Amygdala (tissue), 56 donors: ENCODE measurements at places on chromosomes 13 and 19.

DNA sequence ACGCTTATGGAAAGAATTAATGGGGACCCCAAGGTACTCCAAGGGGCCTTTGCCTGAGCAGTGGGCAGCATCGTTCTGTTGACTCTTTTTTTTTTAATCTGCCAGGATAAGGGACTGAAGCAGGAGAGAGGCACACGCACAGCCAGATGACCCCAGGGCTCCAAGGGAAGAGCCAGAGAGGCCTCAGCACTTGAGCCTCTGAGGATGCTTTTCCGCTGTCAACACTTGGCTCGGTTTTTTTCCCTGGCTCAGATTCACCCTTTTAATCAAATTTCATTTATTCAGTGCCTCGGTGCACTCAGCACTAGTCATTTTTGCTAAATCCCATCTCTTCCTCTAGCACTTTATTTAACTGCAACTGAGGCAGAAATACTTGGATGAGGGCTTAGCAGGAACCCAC is 226.3 kb downstream of the FGF9 start:
- DNase-seq = no peak

DNA sequence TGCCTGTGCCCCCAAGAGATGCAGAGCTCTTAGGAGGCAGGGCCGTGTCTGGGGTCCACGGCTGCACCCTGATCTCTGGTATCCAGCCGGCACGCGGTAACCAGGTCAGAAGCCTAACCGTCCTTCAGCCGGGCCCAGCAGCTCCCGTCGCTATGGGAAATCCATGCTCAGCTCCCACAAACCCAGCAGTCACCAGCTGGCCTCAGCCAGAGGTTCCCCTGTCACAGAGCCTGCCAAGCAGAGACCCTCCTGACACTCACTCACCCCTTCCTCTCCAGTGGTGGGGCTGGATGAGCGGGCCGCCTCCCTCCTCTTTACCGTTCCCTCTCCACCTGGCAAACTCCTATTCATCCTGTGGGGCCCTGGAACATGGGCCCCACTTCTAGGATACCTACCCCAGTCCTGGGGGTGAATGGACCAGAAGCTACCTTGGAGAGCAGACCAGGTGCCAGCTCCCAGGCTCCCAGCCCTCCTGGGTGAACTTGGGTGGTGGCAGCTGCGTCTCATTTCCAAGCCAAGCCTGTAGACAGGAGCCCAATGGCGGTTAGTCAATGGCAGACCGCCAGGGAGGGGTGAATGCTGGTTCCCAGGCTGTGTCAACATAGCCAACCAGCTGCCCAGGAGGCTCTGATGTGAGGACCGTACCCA is 21.4 kb upstream of the TCF3 start:
- DNase-seq = no peak

DNA sequence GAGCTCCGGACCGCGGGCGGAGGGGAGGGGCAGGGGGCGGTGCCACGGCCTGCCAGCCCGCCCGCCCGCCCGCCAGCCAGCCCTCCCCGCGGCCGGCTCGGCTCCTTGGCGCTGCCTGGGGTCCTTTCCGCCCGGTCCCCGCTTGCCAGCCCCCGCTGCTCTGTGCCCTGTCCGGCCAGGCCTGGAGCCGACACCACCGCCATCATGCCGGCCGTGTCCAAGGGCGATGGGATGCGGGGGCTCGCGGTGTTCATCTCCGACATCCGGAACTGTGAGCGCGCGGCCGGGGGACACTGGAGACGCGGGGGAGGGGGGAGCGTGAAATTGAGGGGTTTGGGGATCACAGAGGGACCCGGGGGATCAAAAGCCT is at the start of gene AP2A1:
TSS of gene AP2A1 (plus strand) at position 72 of the 370 bp plus-strand sequence. CDS start at position 205, 133 bp downstream.
- DNase-seq = no peak

- no peak for DNase-seq
Observed at GRCh38 chr13:112885782-112886268, 83.2 kb upstream of the MCF2L start.

GRCh38 chr19:31676271-31677004 is 327.2 kb upstream of the TSHZ3 start:
- no peak for DNase-seq

GRCh38 chr19:45496349-45496953 is 396 bp downstream of the RTN2 start:
- DNase-seq = no peak

GRCh38 chr13:43269037-43269481 is 245.7 kb downstream of the DNAJC15 start:
- no peak for DNase-seq

DNA sequence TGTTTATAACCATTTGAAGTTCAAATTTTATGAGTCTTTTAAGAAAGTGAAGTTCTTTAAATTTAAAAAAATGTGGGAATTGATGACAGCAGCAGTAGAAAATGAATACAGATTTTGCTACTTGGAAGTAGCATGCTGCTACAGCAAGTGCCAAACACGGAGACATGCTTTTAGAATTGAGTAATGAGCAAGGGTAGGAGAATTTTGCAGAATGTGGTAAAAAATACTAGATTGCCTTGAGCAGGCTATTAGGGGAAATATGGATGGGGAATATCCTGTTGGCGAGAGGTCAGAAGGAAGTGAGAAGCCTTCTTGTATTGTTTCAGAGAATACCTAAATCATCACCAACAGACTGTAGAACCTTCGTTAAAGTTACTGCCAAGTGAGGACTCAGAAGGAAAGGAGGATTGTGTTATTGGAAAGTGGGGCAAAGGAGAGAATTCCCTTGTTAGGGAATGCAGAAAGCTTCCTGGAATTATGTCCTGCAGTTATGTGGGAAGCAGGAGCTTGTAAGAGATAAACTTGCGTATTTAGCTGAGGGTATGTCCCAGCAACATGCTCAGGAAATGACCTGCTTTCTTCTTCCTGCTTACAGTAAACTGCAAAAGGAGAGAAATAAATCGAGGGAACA is 32.4 kb upstream of the OXGR1 start:
- DNase-seq = no peak

- DNase-seq = no peak
Observed at GRCh38 chr19:33054623-33055022, 10.1 kb downstream of the RHPN2 start.

GRCh38 chr13:30308548-30308947 is 1.2 kb upstream of the KATNAL1 start:
- no peak for DNase-seq

GRCh38 chr13:36774931-36775330 is 44.1 kb upstream of the RFXAP start:
- no peak for DNase-seq

GRCh38 chr19:9144920-9145319 is 4.7 kb downstream of the ZNF317 start:
- no peak for DNase-seq

GRCh38 chr19:40614622-40615411 is 13.6 kb downstream of the LTBP4 start:
- no peak for DNase-seq

GRCh38 chr13:37175996-37176395 is 70.5 kb upstream of the CSNK1A1L start:
- no peak for DNase-seq

- no peak for DNase-seq
Observed at GRCh38 chr19:42261763-42262162, 6.8 kb upstream of the ERF start.

- DNase-seq = no peak
Observed at GRCh38 chr13:76379341-76380105, 506.7 kb downstream of the KCTD12 start.

- no peak for DNase-seq
Observed at GRCh38 chr19:8340341-8341096, 2.5 kb downstream of the KANK3 start.

- no peak for DNase-seq
Observed at GRCh38 chr13:106596275-106596937, 28.5 kb upstream of the ARGLU1 start.

GRCh38 chr13:92224825-92225224 is 826.4 kb downstream of the GPC5 start:
- DNase-seq = no peak

DNA sequence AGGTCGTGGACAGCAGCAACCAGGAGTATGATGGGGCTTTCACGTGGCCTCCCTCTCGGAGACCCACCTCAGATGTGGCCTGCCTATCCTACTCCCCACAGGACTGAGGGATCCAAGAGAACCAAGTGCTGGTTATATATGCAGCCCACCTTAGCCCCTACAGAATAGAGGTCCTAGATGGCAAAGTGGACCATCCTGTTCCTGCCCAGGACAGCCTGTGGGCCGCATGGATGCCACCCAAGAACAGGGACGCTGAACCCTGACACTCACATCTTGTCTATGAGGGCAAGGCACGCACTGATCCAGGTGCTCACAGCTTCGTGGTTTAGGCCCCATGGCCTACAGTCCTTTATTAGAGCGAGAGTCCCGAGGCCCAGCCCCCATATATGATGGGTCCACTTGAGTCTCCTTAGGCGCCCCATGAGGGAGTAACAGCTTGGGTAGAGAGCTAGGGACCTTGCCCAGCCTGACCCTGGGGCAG is 1.5 kb upstream of the SLC27A5 start:
- DNase-seq = no peak

DNA sequence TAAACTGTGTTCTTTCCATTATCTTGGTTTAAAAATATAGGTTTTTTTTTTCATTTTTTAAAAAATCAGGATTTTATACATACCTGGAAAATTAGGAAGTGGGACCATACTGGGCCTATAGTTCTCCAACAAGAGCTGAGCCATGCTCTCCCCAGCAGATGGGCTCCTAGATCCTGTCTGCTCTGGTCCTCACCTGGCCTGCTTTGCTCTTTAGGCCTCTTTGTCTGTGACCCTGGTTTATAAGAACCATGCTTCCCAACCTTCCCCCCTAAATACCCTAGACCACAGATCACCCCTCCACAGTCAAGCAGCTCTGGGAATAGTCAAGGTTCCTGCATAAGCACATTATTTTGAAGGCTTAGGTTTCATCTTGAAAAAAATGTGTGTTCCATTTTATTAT is 185.0 kb upstream of the TSHZ3 start:
- DNase-seq = no peak

GRCh38 chr13:34349091-34349722 is 531.3 kb downstream of the RFC3 start:
- DNase-seq = no peak

DNA sequence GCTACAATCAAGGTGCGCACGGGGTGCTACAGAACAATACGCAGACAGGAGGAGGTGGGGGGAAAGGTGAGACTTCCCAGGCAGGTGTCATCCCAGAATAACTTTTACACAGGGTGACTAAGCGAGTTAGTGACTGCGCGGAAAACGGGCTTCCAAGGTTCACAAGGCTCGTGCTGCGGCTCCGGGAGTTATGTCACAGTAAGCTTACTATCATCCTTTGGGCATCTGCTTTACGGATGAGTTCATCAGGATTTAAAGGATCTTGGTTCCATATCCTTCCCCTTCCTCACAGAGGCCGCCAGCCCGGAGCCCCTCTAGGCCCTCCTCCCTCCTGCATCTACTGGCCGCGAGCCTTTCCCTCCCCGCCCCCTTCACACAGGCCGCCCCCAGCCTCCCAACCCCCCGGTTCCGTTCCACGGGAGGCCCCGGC is 474 bp upstream of the IFT88 start:
- DNase-seq = no peak

DNA sequence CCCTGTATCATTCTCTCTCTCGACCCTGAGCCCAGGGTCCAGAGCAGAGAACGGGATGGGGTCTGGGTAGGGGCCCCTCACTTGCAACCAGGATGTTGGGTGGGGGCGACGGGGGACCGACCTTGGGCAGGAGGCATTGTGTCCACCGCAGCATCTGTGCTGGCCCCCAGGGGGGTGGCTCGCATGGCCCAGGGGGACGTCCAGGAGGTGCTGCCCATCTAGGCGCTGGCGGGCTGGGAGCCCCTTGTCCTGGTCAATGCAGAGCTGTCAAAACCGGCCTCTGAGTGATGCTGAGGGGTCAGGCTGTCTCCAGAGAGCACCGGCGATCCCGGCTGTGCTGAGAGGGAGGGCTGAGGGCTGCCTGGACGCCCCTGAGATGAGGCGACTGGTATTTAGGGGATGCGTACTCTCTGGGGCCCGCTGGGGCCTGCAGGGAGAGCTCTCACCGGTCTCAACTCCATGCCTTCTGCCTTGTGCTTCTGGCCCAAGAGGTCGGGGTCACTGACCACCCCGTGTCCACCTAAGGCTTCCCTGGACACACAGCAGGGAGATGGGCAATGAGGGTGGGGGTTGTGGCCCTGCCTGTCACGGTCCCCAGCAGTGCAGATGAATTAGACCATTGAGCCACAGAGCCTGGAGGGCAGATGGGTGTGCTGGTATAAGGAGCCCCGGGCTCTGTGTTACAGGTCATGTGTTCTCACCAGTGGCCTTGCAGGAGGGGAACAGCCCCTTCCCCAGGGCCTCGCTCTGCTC is 8.6 kb downstream of the RPS9 start:
- no peak for DNase-seq

- DNase-seq = no peak
Observed at GRCh38 chr19:13783565-13784500, 9.6 kb downstream of the C19orf53 start.

DNA sequence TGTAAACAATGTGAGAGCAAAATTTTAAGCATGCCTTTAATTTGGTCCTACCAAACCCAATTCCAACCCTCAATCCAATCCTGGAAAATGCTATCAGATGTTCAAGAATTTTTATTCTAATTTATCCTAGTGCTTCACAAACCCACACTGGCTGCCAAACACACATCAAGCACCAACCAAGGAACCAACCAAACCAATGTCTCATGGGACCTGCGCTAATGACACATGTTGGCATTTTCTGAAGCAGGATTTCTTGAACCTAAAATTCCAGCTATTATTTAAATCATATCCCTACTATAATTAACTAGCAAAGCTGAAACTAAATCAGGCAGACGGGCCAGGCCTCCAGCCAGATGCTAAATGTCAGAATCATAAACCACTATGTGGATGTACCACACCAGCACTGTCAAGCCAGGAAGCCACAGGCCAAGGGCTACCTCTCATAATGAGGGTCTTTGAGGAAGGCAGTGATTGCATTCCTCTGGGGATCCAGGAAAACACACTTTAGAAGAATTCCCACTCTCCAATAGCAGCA is 5.8 kb downstream of the LATS2 start:
- no peak for DNase-seq

DNA sequence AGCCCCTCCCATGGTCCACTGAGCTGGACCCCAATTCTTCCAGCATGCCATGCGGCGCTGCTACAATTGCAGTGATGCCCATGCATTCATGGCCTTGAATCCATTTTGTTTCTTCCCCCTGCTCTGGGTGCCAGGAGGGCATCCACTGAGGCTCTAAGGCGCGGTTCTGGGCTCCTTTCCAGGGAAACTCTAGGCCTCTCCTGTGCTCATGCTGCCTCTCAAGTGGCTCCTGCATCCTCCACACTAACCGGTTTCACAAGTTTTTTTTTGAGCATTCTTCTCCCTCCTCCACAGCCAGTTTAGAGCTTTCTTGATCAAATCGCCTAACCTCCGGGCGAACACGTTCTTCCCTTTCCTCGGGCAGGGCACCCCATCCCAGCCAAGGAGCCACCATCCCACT is 69.1 kb upstream of the FLT1 start:
- DNase-seq = no peak

GRCh38 chr13:23667750-23668149 is 97.5 kb downstream of the TNFRSF19 start:
- no peak for DNase-seq
